NCI-H2029 (cell line): ENCODE measurements at places on chromosomes 2 and 18.

DNA sequence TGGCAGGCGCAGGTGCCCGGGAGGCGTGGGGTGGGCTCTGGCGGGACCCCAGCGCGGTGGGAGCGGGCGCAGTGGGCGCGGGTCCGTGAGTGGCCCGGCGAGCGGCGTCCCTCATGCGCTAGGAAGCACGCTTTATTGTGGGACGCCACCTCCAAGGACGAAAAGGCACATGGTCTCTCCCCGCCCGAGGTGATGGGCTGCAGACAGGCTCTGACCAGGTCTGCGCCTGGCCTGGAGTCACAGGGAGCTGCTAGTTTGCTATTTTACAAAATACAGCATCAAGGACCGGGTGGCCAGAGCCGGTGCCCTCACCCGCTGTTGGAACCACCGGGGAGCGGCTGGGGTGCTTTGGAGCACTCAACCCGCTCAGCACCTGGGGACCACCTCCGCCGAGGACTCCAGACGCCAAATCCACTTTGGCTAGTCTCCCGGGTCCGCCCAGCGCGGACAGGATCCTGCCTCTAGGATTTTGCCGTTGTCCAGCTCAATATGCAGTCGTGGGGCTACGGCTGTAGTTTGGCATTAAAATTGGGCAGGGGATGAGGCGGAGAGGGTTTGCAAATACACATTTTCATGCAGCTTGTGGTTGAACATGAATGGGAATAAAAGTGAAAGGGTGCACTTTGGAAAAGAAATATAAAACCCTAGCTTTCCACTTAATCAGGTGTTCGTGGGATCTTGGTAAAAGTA lies 65.4 kb downstream of the LRRFIP1 start:
- DNase-seq: no peak

DNA sequence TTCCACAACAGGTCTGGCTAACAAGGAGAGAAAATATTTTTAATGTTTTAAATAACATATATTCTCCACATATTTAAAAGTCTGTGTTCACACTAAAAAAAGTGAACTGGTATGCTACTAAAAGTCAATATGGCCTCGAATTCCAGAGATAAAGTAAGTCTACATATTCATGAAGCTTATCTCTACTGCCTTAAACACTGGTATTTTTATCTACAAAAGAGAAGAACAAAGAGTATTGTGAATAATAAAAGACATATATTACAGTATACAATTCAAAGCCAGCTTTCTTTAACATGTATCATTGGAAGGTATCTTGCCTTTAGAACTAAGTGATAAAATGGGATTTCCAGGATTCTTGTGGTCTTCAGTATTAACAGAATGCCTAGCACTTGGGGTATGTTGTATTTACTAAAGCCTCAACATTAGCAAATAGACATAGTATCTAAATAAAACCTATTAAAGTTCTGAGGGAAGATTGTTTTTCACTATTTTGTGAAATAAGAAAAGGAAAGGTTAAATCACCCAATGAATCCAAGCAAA lies 302.8 kb upstream of the CCDC68 start:
- DNase-seq: no peak

GRCh38 chr18:69567813-69568488 lies 167.3 kb downstream of the DOK6 start:
- DNase-seq: peak; percentile 17

- no peak for DNase-seq
Measured at GRCh38 chr2:26457695-26458364, 20.1 kb downstream of the OTOF start.

- DNase-seq: no peak
Measured at GRCh38 chr2:70891572-70892357, 43.9 kb upstream of the ATP6V1B1 start.

DNA sequence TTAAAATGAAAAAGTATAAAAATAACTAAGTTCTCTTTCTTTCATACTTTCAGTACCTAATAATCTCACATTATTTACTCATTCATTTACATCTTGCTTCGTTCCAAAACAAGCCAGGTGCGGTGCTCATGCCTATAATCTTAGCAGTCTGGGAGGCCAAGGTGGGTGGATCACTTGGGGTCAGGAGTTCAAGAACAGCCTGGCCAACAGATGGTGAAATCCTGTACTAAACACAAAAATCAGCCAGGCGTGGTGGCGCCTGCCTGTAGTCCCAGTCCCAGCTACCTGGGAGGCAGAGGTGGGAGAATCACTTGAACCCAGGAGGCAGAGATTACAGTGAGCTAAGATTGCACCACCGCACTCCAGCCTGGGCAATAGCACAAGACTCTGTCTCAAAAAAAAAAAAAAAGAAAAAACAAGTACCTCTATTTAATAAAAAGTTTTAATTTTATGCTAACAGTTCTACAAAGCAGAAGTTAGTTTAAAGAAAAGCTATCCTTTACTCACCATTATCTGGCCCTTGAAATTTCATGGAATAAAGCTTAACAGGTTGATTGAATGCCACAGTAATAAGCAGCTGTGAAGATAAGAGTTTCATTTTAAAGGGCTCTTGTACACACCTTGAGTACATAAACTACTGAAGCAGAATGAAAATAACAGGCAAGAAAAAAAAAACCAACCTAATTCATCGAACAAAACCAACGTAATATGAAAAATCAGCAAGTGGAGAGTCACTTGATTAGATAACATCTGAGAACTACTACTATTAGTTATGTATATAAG lies 22.5 kb downstream of the TXNL1 start:
- DNase-seq: no peak

DNA sequence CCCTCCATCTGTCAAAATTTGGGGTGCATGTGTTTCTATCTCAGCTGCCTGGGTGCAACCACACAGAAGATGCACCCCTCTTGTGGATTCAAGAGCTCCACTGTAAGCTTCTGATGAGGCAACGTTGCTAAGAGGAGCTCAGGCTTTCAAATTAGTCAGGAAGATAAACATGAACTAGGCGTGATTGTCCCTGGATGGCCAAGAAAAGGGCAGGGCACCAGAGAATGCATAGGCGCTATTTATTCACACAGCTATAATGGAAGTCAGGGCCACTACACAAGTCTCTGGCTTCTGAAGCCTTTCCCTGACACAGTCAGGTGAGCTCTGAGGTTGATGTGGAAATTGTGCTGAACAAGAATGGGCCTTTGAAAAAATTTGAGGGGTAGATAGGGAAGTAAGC lies 1466.0 kb upstream of the CELF4 start:
- DNase-seq: no peak

DNA sequence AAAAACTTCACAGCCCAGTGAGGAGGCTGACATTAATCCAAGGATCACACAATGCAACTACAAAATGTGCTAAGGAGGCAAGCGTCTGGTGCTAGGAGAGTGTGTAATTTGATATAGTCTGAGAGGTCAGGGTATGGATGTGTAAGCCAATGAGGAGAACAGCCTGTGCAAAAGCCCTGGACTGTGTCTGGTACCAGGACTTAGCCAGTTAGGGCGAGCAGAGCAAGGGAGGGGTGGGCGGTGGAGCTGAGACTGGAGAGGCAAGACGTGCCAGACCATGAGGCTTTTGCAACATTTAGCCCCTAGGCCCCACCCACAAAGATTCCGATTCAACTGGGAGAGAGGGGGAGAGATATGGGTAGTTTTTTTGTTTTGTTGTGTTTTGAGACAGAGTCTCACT lies 33.5 kb upstream of the SPRED2 start:
- DNase-seq: no peak

DNA sequence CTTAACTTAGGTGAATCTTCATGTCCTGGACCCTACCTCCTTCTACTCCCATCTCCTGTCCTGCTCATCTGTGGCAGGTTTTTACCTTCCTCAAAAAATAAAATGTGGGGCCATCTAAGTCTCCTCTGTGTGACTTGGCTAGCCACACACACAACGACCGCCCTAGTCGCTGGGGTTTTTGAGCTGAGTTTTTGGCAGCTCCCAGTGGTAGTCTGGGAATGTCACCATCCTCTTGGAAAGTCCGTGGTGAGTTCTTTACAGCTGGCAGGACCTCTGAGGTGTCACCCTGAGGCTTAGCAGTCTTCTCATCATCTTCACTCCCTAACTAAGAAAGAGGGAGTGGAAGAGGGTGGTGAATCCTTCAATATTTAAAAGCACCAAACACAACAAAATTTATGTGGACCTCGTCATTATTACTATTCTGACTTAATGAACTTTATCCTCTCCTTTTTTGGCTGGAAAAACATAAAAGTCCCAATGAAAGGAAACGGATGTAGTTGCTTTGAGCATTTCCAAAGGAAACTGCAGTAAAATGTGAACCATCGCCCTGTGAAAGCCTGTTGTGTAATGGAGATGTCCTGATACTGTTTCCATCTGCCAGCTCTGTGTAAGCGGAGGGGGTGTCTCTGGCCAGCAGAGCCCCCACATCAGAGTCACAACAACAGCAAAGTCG lies 78.6 kb downstream of the VAPA start:
- no peak for DNase-seq

GRCh38 chr2:152094014-152094413 lies 4.8 kb downstream of the CACNB4 start:
- no peak for DNase-seq

DNA sequence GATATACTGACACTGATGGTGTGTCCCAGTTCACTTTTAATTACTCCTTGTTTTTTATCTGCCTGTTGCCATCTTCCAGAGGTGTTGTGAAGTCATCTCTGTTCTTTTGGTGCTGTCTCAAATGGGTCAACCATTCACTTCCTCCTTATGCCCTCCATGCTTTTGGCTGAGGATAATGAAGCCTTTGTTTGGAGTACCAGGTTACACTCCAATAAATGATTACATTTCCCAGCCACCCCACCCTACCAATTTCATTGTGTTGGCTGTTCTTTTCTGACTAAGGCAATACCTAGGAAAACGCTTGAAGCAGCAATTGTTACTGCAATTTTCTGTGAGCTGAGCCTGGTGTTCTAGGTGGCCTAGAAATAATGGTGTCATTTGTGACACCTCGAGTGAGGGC lies 29.8 kb upstream of the ACTG2 start:
- no peak for DNase-seq

GRCh38 chr18:64562651-64563050 lies 413.8 kb upstream of the LINC00305 start:
- no peak for DNase-seq

GRCh38 chr2:147094077-147094476 lies 750.8 kb upstream of the ACVR2A start:
- no peak for DNase-seq

DNA sequence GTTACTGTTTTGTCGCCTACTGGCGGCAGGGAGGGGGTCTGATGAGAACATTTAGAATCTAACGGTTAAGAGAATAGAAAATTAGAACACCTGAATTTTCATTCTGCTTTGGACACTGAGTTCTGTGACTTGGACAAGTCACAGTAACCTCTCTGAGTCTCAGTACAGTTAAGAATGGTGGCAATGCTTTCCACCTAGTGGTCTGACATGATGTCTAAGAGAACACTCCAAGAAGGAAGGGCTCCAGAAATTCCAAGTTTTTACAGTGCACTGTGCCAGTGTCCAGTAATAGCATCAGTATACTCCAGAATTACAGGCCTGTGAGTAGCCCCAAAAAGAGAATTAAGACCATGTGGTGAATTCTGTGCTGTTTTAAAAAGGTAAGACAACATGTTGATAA lies 174.1 kb upstream of the ZFP36L2 start:
- DNase-seq: no peak

DNA sequence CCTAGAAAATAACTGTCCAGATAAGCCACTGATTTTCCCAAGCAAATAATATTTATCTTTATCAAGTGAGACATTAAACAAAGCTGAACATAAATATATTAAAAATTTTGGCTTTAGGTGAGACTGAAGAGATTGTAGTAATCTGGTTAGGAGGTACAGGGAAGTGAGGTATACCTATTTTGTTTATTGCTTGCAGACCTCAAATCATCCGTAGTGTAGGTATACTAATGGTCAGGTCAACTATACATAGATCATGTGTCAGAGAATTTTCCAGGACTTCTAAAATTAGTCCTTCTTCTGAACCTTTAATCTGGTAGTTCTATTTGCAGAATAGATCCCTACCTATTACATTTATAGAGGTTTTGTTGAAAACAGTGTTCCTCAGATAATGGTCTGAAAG lies 41.5 kb downstream of the SP140 start:
- no peak for DNase-seq

DNA sequence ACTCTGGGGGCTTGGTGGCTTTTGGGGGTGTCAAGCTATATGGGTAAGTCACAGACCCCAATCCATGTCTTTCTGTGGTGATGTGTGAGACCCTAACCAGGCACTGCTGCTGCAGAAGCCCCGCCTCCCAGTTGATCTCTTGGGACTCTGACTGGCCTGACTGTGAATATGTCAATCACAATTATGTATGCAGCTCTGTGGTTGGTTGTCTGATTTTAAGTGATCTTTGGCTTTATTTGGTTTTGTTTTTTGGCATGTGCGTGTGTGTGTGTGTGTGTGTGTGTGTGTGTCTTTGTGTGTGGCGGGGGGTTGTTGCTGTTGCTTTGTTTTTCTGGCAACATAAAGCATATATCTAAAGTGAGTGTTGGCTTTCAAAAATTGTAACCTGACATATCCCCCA lies 78.5 kb upstream of the GLS start:
- DNase-seq: no peak

DNA sequence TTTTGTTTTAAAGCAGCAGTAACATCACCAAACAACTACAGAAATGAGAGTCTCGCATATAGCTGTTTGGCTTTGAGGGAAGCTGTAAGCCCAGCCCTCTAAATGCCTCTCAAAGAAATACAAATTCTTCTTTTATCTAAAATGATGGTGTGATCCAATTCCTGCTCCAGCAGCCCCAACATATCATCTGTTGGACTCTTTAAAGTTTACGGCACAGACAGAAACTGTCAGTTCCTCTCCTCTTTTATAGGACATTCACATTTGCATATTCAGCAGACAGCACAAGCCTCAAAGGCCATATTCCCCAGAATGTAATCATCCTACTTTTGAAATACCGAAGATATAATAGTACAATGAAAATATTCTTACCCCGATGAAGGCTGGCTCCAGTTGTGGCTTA lies 216.9 kb upstream of the REV1 start:
- DNase-seq: no peak

DNA sequence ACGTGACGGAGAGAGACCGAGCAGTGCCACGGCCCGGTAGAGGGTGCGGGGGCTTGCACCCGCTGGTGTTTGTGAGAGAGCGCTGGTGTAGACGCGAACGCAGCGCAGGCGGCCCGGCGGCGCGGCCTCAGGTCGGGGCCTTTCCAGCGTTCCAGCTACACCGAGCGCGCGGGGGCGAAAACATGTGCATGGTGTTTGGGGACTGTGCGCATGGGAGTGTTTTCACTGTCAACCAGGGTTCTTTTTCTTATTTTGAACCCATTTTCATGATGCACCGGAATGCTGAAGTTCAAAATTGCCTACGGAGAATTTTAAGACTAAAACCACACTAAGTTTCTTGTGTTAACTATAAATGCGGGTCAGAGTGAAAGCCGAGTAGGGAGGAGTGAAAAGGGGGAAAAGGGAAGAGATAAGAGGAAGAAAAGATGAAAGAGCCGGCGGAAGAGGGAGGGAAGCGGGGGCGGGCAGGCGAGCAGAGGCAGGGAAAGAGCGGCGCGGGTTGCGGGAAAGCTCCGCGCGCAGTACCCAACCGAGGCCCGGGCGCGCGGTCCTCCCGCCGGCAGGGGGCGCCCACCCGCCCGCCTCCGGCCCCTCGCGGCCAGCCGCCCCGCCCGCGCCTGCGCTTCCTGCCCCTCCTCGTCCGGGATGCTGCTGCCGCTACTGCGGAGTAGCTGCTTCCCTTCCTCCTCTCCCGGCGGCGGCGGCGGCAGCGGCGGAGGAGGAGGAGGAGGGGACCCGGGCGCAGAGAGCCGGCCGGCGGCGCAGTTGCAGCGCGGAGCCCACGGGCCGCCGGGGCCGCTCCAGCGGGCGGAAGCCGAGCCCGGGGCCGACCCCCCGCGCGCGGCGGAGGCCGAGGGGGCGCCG lies at the start of gene RAB12:
Gene RAB12, plus strand, starts transcription at position 643 of the 864 bp plus-strand sequence. Its CDS starts 3 bp downstream, at position 646.
- peak; percentile 49 for DNase-seq
